ENCODE measurements at places on chromosomes 1 and 21.

- DNase-seq = no peak
Measured at GRCh38 chr1:72567521-72567920, 285.2 kb upstream of the NEGR1 start.

DNA sequence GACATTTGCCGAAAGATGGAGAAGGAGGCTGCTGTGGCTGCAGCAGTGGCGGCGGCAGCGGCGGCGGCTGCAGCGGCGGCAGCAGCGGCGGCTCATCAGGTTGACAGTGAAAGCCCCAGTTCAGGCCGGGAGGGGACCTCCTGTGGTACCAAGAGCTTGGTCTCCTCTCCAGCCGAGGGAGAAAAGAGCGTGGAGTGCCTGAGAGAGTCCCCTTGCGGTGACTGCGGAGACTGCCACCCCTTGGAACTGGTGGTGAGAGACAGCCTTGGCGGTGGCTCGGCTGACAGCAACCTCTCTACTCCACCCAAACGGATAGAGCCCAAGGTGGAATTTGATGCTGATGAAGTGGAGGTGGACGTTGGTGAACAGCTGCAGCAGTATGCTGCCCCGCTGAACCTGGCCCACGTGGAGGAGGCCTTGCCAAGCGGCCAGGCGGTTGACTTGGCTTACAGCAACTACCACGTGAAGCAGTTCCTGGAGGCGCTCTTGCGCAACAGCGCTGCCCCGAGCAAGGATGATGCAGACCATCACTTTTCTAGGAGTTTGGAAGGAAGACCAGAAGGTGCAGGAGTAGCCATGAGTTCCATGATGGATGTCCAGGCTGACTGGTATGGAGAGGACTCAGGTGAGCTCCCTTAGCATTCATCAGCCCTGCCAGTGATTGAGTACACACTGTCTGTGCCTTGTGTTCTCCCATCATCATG lies 6.3 kb downstream of the ZBTB8B start:
- no peak for DNase-seq

GRCh38 chr1:244727871-244728474 lies 75.0 kb downstream of the DESI2 start:
- no peak for DNase-seq

GRCh38 chr1:115725600-115725999 lies 42.9 kb downstream of the CASQ2 start:
- DNase-seq = no peak

GRCh38 chr1:56173736-56174135 lies 405.6 kb downstream of the PLPP3 start:
- no peak for DNase-seq

- DNase-seq = no peak
Measured at GRCh38 chr1:116166655-116167054, 55.5 kb downstream of the MAB21L3 start.

GRCh38 chr1:24045771-24046170 lies 65.6 kb upstream of the SRSF10 start:
- no peak for DNase-seq

GRCh38 chr1:6130036-6130435 lies 50.1 kb downstream of the CHD5 start:
- no peak for DNase-seq

GRCh38 chr1:223700942-223701637 lies 11.2 kb upstream of the CAPN2 start:
- no peak for DNase-seq

DNA sequence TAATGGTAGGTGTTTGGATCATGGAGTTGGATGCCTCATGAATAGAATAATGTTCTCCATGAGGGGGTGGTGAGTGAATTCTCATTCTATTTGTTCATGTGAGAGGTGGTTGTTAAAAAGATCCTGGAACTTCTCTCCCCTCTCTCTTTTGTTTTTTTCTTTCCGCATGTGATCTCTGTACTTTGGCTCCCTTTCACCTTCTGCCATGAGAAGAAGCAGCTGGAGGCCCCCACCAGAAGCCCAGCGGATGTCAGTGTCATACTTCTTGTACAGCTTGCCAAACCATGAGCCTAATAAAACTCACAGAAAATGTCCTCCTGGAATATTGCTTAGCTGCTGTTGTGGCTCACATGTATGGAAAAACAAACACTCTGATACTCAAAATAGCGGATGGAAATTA lies 1212.3 kb upstream of the NCAM2 start:
- DNase-seq = no peak

- DNase-seq = no peak
Measured at GRCh38 chr1:106995970-106996369, 60.5 kb upstream of the PRMT6 start.

GRCh38 chr1:228350831-228351781 lies 55.5 kb downstream of the TRIM11 start:
- no peak for DNase-seq

- no peak for DNase-seq
Measured at GRCh38 chr1:10456661-10457060, 6.8 kb downstream of the CORT start.

DNA sequence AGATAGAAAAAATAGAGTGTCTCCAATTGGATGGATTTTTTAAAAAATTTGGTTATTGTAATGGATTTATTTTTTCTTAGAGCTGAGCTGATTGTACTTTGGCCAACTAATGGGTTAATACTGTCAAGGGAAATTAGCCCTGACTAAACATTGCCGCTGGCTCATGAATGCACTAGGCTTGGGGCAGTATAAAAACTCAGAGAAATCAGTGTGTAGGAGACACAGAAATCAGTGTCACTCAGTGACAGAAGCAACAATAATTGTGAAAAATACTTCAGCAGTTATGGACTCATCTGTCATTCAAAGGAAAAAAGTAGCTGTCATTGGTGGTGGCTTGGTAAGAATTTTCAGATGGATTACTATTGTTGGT lies at the start of gene KMO:
KMO (plus strand) TSS at position 217 of the 370 bp plus-strand sequence; CDS start at position 284, 67 bp downstream.
- DNase-seq = no peak

DNA sequence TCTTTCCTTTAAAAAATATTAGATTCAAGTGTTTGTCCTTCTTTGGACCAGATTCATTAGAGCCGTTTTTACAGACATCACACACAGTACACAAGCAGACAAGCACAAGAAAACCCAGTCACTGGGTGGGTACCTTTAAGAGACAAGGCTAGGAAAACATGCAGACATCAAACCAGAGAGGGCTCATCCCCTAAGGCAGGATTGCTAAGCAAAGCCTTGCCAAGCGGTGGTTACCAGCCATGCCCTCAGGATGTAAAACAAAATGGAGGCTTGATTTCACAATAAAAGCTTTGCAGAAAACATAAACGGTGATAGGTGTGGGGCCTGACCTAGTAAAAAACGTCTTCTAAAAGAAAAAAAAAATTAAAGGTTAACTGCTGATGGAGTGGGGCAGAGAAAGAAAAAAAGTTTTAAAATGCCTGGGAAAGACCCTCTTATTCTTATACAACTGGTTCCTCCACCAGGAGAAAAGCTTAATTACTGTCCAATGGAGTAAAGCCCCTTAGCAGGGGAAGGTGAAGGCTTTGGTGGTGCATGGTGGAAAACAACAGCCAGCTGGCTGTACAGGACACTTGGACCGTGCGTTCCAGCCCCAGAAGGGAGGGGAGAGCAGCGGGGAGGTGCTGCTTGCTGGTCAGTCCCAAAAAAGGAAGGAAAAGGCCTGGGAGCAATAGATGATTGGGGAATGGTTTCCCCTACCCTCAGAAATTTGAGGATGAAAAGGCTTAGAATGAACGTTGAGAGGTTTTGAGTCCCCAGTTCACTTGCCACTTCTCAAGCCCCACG lies 30.4 kb upstream of the FMO1 start:
- DNase-seq = no peak

DNA sequence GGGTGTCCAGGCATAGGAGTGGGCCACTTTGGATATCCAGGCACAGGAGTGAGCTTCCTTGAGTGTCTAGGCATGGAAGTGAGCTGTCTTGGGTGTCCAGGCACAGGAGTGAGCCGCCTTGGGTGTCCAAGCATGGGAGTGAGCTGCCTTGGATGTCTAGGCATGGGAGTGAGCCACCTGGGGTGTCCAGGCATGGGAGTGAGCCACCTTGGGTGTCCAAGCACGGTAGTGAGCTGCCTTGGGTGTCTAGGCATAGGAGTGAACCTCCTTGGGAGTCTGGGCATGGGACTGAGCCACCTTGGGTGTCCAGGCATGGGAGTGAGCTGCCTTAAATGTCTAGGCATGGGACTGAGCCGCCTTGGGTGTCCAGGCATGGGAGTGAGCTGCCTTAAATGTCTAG lies 146.3 kb downstream of the C1orf94 start:
- no peak for DNase-seq

GRCh38 chr1:53470155-53470554 lies 11.0 kb downstream of the DMRTB1 start:
- no peak for DNase-seq

DNA sequence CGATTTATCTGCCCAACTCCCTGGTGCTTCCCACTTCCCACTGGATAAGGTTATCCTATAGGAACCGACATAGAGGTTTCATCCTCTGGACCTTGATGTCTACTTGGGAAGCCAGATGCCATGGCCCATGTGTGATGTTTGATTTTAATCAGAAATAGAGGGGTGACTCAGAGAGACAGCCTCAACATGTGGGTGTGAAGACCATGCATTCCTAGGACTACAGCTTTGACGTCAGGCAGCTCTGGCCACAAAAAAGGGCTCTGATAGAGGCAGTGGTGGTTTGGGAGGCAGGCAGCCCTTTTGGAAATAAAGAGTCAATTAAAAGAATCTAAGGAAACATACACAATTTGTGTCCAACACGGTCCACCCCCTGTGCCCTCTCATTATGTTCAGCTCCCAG lies 5.2 kb upstream of the SH2D2A start:
- no peak for DNase-seq

GRCh38 chr1:228996281-228996680 lies 261.0 kb downstream of the RHOU start:
- no peak for DNase-seq

GRCh38 chr1:173403996-173404395 lies 73.1 kb upstream of the PRDX6 start:
- no peak for DNase-seq

GRCh38 chr1:12617901-12618660 lies at the start of gene DHRS3:
Gene DHRS3, minus strand, starts transcription at chr1:12618210. Its CDS starts 862 bp downstream, at chr1:12617348.
- DNase-seq = peak; percentile 28

GRCh38 chr1:225482421-225482950 lies 54.6 kb upstream of the LBR start:
- DNase-seq = no peak

DNA sequence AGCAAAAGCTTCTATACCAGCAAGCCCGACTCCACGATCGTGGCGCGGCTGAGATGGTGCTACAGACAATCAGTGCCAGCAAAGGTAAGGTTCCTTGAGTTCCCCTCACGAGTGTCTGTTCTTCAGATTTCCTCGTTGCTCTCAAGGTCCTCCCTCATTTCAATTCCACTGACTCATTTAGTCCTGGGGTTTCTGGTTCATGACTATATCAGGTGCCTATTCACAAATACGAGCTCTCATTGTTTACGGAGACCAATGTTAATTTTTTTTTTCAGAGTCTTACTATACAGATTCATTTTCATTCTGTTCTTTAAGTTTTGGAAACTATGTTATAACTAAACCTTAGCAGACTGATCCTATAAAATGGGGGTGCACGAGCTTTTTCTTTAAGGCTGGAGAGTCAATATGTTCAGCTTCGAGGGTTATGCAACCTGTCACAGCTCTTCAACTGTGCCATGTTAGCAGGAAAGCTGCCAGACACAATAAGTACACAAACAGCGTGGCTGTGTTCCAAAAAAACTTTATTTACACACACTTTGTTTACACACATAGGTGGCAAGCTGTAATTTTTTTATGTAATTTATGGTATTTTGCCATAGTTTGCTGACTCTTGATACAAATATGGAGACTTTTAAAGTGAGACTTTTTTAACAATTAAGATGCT lies 134.3 kb downstream of the ZP4 start:
- DNase-seq = no peak

DNA sequence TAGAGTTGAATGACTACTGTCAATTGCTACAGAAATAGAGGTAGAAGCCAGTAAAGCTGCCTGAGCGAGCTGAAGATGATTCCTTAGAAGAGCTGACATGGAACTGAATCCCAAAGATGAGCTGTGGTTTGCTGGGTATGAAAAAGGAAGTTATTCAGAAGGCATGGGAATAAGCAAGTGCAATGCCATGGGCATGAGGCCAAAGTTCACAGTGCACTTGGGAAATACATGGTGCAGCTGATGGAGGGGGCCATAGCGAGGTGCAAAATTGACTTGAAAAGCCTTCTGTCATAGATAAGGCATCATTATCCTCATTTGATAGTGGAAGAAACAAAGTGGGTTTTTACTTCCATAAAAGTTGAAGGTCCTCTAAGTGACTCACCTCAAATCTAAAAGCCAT lies 88.6 kb downstream of the NEK7 start:
- no peak for DNase-seq

DNA sequence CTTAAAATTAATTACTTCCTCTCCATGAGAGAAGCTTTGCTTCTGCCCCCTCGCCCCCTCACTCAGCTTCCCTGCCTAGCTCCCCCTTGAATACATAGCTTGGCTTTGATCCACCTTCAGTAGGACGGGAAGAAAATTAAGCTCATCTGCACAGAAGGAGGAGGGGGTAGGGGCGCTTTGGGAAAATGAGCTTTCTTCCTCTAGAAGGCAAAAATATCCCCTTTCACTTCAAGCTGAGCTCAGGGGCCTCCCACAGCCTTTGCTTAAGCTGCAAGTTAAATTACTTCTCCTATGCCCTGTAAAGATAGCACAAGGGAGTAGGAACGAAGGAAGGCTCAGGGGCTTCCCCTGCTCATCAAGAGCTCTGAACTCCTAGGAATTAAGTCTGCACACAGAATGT lies 65.2 kb upstream of the GOLT1A start:
- no peak for DNase-seq

GRCh38 chr1:45026446-45026845 lies 14.4 kb downstream of the UROD start:
- no peak for DNase-seq

DNA sequence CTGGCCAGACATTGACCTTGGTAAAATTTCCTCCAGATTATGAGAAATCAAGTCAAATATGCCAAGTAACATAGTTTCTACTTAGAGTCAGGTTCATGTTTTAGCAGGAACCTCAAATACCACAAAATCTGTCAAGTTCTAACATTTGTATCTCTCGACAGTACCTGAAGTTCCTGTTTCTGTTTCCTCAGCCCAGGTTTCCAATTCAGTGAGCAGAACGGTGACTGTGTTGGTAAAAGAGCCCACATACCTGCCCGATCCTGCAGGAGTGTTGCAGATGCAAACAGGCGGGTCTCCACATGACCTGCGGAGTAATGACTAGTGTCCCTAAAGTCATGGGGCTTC lies 57.9 kb upstream of the LGALS8 start:
- no peak for DNase-seq

DNA sequence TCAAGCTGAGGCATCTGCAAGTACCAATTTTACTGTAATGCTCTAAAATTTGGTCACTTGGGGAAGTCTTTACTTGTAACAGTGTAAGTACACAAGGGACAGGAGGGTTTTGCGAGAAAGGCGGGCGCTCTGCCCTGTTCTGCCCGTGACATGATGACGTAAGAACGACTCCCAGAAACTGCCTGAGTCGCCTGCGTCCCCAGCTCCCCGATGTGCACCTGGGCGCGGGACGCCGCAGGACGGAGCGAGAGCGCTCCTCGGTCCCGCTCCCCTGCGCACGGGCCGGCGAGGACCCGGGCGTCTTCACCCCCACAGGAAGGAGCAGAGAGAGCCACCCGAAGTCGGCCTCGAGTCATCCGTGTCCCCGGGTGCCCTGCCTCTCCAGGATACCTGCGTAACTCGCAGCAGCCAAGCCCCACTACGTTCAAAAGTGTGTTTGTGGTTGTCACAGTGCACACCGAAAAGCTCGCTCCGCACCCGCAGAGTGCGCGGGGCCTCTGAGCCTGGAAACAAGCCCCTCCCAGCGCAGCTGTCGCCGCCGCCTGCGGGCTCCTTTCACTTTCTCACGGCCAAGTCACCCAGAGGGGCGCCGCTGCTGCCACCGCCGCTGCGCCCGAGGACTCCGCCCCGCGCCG lies 3.3 kb upstream of the ZBTB18 start:
- DNase-seq = no peak

Measured in activated naive CD8-positive, alpha-beta T cell treated with anti-CD3 and anti-CD28 coated beads, Interleukin-2, amount 50 U/mL, for 16 hours (primary cell).